Stimulated activated CD8-positive, alpha-beta memory T cell treated with anti-CD3 and anti-CD28 coated beads, Interleukin-2, amount 100 ng/mL, for 1 hour (primary cell): ENCODE measurements at places on chromosomes 7 and 10.

- no peak for DNase-seq
Measured at GRCh38 chr10:86795353-86795752, 38.9 kb downstream of the BMPR1A start.

GRCh38 chr7:92313055-92313454 lies 67.3 kb downstream of the ANKIB1 start:
- DNase-seq = no peak

GRCh38 chr7:157865351-157866165 lies 528.8 kb downstream of the DNAJB6 start:
- DNase-seq = no peak

- no peak for DNase-seq
Measured at GRCh38 chr10:52316001-52316400, 1.9 kb downstream of the DKK1 start.
